ENCODE measurements at places on chromosomes 4 and X.

DNA sequence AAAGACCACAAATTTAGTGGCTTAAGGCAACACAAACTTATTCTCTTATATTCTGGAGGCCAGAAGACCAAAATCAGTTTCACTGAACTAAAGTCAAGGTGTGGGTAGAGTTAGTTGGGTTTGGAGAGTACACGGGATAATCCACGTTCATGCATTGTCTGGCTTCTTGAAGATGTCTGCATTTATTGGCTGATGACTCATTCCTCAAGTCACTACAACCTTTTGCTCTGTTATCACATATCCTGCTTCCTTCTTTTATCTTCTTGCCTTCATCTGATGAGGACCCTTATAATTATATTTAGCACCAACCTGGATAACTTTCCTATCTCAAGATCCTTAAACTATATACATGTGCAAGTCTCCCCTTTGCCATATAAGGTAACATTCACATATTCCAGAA is 590.0 kb downstream of the FSTL5 start:
- DNase-seq: no peak

- DNase-seq: peak; percentile 7
Measured at GRCh38 chr4:169774466-169775445, 17.0 kb upstream of the HPF1 start.

DNA sequence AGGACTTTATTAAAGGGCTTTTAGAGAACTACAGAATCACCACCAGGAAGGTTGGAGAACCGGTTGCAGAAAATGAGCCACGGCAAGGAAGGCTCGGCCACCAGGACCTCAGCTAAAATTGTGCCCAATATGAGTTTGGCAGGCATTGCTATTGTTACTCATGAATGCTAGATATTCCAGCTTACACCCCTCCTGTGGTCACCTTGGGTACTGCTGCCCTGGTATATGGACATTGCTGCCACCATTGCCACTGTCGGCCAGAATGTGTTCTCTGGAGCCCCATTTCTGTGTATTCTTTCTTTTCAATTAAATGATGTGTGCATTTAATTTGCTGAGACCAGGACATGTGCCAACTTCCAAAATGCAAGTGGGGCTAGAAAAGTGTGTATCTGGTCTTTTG is 626.7 kb upstream of the BOD1L1 start:
- peak; percentile 0 for DNase-seq

DNA sequence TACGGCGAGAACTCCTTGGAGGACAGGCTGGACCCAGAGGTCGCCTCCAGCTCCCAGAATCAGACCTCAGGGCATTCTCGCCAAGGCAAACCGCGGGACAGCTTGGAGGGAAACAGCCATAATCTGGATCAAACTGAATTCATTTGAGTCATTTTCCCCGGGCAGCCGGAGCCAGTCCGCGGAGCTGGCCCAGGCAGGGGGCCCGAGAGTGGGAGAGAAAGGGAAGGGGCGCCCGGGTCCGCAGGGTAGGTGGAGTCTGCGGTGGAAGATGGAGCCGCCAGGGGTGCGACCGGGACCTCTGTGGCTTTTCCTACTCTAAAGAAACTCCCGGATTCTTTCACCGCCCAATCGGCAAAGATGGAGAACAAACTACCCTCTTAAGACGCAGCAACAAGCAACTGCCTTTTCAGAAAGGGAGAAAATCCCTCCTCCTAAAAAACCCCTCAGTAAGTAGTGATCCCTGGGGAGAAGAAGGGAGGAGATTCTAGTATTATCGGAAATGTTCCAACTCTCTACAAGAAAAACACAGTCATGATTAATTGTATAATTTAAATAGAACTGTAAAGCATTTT is 5.2 kb downstream of the NKX3-2 start:
- DNase-seq: no peak

- DNase-seq: no peak
Measured at GRCh38 chr4:78660559-78660958, 109.0 kb downstream of the ANXA3 start.

- no peak for DNase-seq
Measured at GRCh38 chrX:150155436-150156035, 207.6 kb upstream of the MAMLD1 start.

DNA sequence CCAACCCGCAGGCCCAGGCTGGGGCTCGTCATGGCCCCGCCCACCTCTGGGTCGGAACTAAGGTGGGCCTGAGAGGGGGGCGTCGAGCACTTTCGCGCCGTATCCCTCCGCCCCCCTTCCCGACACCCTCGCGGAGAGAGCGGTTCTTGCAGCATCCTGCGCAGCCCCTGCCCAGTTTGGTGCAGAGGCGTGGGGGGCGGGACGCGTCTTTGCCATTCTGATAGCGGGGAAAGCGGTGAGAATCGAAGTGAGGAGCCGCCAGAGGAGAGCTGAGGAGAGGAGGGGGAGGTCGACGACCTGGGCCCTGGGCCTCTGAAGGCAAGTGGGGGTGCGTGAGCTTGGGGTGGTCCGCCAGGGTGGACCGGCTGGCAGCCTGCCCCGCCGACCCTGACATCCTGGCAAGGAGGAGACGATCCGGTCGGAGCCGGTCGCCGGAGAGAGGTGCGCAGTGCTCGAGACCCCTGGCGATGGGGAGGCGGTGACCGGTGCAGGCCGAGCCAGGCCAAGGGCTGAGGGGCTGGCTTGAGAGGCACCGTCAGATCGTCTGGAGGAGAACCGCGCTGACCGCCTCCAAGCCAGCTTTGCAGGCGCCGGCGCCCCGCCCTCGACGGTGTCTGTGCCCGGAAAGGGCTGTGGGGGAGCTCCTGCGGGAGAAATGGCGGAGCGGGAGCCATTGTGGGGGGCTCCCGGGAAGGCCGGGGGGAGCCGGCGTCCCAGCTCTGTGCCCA is 25.5 kb downstream of the GPRASP3 start:
- peak; percentile 2 for DNase-seq

DNA sequence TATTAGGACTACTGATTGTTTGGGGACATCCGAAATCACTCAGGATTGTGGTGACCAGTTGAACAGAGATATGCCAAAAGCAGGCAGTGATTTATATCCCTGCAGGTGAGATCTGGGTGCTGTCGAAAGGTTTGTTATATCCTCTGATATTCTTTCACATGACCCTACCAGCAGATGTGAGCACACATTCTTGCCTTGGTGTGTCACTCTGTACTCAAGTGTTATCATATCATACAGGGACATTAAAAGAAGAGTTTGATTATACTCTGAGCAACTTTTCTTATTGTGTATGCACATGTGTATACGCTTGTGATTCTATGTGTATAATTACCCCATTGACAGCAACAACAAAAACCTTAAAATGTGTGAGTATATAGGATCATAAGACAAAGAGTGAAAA is 381.2 kb upstream of the IGFBP7 start:
- no peak for DNase-seq
